Psoas muscle (tissue), 8 donors: ENCODE measurements at places on chromosomes 2 and 18. TPM values are rescaled to one million over a fixed set of nuclear protein-coding genes. Genes with fewer than 3 reads are reported as not detected.

GRCh38 chr2:148876595-148877402 lies 1.8 kb downstream of the KIF5C start:
- no peak for DNase-seq

DNA sequence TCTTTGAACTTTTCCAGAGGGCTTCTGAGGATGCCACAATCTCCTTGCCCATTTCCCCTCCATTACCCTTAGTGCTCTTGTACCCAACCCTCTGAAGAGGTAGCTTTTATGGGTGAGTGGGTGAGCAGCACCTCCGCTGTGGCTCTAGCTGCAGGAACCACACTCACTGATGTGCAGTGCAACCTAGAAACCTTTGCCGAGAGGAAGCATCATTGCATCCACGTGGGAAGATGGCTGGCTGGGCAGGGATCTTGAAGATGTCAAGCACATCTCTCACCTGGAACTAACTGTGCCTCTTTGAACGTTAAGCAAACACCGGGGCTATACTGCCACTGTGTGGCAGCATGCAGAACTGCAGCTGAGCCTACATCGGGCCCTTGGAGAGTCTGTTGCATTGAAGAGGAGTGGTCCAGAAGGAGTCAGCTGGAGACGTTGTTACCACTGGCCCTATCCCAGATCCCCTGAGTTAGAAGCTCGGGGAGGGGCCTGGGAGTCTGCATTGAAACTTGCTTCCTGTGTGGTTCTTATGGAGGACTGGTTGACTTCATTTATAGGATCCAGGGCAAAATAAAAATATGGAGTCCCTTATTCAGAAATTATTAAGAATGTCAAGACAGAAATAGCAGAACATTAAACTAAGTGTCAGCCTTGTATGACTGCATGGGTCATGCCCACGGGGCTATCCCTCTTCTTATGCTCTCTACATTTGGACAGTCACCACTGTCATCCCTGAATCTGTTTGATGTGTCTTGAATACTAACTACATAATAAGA lies 28.7 kb downstream of the IGFBP5 start:
- peak; percentile 77 for DNase-seq

DNA sequence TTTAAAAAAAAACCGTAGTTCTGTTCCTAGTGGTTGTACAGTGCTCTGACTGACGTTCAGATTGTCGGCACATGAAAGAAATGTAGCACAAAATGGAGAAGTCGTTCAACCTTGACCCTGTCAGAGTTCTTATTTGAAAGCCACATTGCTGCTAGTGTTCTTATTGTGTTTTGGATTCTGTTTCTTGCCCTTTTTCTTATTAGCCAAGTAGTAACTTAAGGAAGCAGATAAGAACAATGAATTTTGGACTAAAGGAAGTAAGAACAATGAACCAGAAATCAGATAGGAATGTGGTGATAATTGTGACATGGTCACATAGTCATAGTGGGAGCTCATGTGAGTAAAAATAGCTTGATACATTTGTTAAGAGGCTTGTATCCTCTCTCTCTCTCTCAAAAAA lies 45.9 kb downstream of the RPIA start:
- no peak for DNase-seq

GRCh38 chr2:76429374-76429773 lies 718.7 kb upstream of the GCFC2 start:
- DNase-seq, result no peak

GRCh38 chr2:88005776-88006175 lies 10.6 kb downstream of the RNU2-63P start:
- DNase-seq, result no peak

- DNase-seq, result no peak
Observed at GRCh38 chr18:52236131-52236530, 103.9 kb upstream of the DCC start.

- no peak for DNase-seq
Observed at GRCh38 chr2:206062724-206063123, 23.2 kb downstream of the INO80D start.

EGR4 gene
- not detected for total RNA-seq

GRCh38 chr2:216293883-216294282 lies 78.4 kb downstream of the MARCHF4 start:
- no peak for DNase-seq

SYT4 gene
- not detected for total RNA-seq

- no peak for DNase-seq
Observed at GRCh38 chr2:101175991-101176390, 24.8 kb upstream of the TBC1D8 start.

DNA sequence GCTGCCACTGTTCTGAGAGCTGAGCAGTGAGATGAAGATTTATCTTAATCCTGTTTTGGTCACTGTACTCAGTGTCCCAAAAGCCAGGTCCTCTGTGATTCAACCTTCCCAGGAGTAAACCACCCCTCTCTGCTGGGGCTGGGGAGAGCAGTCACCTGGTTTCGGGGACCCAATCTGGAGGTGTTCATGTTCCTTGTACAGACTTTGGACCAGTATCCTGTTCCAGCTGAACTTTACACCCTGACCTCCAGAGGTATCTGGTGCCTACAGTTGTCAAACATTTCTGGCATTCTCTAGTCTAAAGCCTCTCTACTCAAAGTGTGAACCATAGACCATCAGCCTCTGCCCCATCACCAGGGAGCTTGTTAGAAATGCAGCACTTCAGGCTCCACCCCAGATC lies 22.1 kb downstream of the CERS6 start:
- no peak for DNase-seq

- DNase-seq, result no peak
Observed at GRCh38 chr2:122007126-122007525, 251.7 kb downstream of the TSN start.
